ENCODE measurements at places on chromosomes 5 and 9.

DNA sequence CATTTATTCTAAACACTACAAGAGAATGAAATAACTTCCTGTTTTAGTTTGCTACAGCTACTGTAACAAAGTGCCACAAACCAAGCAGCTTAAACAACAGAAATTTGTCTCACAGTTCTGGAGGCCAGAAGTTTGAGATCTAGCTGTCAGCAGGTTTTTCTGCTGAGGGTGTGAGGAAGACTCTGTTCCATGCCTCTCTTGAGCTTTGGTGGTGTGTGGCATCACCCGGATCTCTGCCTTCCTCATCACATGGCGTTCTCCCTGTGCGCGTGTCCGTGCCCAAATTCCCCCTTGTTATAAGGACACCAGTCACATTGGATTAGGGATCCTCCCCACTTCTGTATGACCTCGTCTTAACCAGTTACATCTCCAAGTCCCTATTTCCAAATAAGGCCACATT lies 97.7 kb downstream of the CFAP95 start:
- no peak for DNase-seq

GRCh38 chr5:96113170-96113939 lies 151.7 kb upstream of the ELL2 start:
- DNase-seq, result no peak

DNA sequence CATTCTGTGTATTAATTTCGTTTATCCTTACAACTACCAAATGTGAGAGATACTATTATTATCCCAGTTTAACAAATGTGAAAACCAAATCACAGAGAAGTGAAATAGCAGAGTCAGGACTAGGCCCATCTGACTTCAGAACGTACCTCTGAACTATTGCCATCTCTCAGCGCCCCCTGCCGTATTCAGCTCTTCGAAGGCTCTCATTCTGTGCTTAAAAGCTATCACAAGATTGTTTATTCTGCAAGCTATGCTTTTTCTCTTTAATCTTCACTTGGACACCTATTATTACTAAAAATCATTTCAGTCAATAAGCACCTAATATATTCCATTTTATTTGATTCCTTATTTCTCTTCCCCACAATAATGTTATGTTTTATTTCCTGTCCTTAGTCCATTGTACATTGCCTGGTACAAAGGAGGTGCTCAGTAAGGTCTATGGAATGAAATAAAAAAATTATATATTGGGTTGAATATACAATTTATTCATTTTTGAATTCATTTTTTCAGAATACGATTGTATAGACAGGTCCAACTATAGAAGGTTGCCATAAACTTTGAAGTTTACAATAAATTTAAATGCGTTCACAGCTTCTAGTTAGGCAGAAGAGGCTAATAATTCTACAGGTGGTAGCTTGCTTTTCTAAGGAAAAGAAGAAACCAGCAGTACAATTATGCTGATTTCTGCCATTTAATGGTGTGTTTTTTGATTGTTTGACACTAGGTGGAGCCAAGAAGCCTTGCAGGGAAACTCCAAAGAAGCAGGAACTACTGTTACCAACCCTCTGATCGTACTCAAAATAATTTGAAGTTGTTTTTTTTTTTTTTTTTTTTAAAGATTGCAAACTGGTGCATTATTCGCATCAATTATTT lies 202.2 kb upstream of the DMRTA1 start:
- DNase-seq, result no peak

GRCh38 chr5:172943283-172943841 lies 15.9 kb upstream of the RPL26L1 start:
- DNase-seq, result no peak

DNA sequence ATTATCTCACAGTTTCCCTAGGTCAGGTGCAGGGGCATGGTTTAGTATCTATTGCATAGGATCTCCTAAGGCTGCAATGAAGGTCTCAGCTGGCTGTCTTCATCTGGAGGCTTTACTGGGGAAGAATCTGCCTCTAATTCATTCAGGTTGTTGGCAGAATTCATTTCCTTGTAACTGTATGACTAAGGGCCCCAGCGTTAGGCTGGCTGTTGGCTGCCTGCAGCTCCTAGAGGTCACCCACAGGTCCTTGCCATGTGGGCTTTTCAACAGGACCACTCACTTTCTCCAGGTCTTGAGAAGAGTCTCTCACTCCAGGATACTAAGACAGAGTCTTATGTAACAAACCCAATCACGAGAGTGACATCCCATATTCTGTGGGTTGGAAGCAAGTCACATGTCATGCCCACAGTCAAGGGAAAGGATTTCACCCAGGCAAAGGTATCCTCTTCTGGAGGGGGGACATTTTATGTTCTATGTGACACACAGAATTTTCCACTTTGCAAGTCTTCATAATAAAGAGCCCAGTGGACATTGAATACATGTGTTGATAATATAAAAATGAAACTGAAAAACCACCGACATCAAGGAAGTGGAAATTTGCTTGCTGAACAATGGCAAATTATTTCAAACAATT lies 38.2 kb downstream of the HMHB1 start:
- DNase-seq, result no peak

GRCh38 chr5:144060598-144060997 lies 109.9 kb downstream of the YIPF5 start:
- no peak for DNase-seq

Data from stimulated activated CD8-positive, alpha-beta memory T cell treated with anti-CD3 and anti-CD28 coated beads, Interleukin-4, amount 100 ng/mL, for 1 hour (primary cell).